ENCODE measurements at places on chromosomes 4 and X.

DNA sequence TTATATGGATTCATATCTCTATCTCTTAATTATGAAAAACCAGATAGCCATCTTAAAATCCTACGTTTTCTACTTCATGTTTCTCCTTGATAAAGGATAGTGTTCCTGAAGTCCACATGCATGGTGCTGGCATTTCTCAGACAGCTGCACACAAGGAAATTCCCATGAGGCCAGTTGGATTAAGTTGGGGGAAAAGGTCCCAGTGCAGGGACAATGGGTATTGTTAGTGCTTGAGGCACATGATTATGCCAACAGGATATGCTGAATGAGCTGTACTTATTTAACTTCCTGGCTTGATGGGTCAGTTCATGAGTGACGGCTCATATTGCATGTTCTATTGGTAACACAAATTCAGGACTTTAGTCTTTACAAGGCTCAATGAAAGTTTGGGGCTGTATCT is 913.9 kb upstream of the NDST4 start:
- DNase-seq, result no peak

GRCh38 chr4:152936446-152937335 is 568 bp downstream of the FHDC1 start:
- DNase-seq, result peak; percentile 18

DNA sequence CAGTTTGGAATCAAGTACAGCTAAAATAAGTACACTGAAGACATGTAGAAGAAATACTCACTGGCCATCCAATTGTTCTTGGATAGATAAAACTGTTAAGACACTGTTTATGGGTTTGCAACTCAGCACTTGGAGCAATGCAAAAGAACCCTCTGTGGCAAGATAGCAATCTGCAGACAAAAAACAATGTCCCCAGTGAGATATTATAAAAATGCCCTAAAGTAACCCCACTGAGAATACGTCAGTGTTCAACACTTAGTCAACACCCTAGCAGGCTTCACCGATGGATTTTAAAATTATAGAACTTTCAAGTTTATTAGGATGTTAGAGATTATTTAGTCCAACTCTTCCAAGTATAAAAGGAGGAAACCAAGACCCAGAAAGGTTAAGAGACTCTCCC is 47.5 kb upstream of the NDP start:
- DNase-seq, result no peak

DNA sequence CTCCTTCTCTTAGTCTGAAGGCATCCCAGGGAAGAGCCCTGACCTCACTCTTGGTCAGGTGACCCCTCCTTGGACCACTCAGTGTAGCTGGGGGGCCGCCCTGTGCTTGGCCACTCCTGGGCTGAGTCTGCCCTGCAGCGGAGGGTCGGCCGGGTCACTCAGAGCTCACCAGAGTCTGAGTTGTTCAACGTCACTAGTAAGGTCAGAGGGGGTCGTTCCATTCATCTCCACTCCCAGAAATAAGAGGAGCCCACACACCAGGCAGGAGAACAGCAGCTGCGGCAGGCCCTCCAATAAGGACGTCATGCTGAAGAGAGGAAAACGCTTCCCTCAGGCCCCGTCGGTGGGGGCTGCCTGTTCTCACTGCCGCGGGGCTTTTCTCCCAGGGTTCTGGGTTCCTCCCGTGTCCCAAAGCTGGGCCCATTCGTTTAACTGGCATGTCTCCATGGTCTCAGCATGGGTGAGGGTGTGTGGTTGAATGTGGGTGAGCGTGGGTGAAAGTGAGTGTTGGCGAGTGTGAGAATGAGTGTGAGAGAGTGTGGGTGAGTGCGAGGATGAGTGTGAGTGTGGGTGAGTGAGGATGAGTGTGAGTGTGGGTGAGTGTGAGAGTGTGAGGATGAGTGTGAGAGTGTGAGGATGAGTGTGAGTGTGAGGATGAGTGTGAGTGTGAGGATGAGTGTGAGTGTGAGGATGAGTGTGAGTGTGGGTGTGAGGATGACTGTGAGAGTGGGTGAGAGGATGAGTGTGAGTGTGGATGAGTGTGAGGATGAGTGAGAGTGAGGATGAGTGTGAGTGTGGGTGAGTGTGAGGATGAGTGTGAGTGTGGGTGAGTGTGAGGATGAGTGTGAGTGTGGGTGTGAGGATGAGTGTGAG is 47.7 kb downstream of the ING2 start:
- no peak for DNase-seq

DNA sequence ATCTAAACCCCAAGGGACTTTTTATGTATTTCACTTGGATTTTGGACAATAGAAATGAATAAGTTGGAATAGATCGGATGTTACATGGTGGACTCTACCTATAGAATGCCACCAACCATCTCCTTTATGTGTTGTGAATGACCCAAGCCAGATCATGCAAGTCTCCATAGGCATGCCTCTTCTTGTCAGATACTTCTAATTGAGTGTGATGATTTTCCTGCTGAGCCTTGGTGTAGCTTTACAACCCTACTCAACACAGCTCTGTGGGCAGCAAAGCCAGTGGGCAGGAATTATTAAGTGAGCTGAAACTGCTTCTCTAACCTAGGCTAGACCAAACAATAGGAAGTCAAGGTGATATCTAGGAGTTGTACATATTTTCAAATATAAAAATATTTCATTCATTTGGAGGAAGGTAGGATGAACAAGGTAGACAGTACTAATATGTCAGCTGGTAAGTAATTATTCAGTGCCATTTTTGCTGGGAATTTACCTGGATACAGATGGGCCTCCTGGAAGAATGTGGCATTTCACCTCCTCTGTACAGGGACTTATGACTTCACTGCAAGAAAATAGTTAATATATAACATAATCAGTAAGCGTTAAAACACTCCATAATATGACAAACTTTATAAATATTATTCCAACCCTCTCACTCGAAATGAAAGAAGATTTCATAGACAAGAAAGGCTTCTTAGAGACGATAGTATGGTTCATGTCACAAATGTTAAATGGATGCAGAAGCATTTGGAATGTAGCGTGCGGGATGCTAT is 298.0 kb upstream of the FAT1 start:
- no peak for DNase-seq

DNA sequence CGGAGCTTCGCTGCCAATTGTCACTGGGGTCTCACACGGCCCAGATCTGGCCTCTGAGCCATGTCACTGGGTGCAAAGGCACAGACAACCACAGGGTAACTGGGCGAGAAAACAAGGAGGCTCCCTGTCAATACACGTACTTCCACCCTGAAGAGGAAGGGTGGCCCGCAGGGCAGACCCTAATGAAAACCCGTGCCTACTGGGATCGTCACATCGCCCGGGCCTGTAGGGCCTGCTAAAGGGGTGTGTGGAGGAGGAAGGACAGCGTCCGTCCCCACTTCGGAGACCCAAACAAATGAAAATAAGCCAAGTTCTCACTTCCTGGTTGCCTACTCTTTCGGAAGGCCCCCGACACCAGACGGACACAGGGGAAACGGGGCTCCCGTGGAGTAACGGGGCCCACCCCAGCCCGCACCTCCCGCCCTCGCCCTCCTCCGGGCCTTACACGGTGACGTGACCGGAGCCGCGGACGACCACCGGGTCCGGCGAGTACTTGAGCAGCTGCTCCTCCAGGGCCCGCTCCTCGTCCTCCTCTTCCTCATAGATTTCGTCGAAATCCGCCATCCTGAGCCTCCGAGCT is 578 bp downstream of the CHIC2 start:
- peak; percentile 16 for DNase-seq

- no peak for DNase-seq
These were observed 86.0 kb downstream of the ATG4A start for GRCh38 chrX:108177351-108178142.

DNA sequence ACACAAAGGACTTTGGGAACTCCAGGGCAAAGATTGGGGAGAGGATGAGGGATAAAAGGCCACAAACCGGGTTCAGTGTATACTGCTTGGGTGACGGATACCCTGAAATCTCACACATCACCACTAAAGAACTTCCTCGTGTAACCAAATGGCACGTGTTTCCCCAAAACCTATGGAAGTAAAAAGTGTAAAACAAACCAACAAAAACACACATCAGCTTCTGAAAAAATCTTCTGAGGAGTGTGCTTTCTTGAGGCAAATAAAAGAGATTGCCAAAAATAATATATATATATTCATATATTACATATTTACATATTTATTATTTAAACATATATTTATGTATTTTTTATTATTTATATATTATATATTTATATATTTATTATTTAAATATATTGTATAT is 3.9 kb downstream of the P2RY8 start:
- no peak for DNase-seq

- no peak for DNase-seq
These were observed at the start of gene PNMA6F for GRCh38 chrX:153321381-153322124. Gene PNMA6F (minus strand): TSS chrX:153321767. CDS start chrX:153320674, 1,093 bp downstream.

GRCh38 chr4:10028910-10029309 is 7.6 kb upstream of the SLC2A9 start:
- DNase-seq, result no peak

- DNase-seq, result no peak
These were observed 111.5 kb downstream of the ASB9 start for GRCh38 chrX:15158350-15158735.

- DNase-seq, result no peak
These were observed 292.5 kb upstream of the SFRP2 start for GRCh38 chr4:154081391-154081790.

DNA sequence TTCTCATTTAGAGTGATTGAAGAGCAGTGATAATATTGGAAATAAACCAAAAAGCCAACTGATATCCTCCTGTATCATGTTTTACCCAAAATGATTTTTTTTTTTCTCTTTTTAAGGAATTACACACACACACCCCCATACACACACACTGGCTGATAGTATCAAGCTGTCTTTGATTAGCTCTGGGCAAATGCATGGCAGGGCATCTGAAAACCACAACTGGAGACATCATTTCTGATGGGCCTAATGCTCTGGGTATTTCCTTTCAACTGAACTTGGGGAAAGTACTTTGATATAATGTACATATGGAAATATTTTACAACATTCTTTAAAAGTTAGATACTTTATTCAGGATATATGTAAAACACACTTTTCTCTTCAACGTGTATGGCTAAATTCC is 14.2 kb upstream of the OSTC start:
- no peak for DNase-seq

DNA sequence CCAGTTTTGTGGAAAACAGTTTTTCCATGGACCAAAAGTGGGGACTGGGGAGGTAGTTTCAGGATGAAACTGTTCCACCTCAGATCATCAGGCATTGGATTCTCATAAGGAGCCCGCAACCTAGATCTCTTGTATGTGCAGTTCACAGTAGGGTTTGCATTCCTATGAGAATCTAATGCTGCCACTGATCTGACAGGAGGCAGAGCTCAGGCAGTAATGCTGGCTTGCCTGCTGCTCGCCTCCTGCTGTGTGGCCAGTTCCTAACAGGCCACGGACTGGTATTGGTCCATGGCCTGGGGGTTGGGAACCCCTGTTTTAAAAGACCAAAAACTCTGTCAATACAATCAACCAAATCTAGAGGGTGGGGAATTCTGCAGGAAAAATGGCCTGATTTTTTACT is 100.0 kb upstream of the EOLA2 start:
- no peak for DNase-seq

DNA sequence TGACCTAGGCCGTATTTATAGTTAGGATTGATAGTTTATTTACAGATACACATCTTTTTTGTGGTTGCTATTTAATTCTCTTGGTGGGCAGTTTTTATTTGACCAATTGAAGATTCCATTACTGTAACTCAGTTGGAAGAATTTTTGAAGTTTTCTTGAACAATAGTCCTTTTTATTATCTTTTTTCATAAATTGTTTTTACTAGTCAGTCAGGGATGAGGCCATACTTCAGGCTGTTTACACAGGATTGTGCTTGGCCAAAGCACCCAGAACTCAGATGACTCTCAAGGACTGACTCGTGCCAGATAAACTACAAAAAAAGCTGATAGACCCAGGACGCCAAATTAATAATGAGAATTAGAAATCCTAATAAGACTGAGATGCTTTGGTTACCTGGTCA is 7.0 kb downstream of the HERC3 start:
- DNase-seq, result no peak

- no peak for DNase-seq
These were observed 58.4 kb upstream of the CCDC149 start for GRCh38 chr4:24971192-24971591.

GRCh38 chr4:17327591-17327990 is 184.3 kb downstream of the QDPR start:
- no peak for DNase-seq

DNA sequence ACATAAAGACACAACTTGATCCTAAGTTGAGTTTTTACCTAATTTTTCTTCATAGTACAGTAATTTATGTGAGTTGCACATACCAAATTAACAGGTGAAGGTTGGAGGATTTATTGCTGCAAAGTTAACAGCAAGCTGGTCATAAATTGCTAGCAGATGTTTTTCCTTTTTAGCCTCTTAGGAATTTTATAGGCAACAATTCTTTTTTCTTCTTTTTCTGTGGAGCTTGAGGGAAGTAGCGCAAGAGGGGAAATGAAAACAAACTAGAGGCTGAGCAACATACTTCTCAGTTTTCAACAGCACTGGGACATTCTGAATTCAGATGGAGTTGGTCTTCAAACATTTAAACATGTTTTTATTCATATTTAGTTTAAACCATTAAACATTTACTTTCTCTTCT is 63.7 kb upstream of the TLR2 start:
- no peak for DNase-seq

DNA sequence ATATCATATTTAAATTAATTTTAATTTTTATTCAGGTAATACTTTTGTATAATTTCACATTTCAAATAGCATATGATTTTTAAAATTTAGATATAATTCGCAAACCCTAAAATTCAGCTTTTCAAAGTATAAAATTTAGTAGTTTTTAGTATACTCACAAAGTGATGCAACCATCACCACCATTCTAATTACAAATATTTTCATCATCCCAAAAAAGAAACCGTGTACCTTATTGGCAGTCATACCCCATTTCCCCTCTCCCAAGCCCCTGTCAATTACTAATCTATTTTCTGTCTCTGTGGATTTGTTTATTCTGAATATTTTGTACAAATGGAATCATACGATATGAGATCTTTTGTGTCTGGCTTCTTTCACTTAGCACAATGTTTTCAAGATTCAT is 37.0 kb upstream of the KIT start:
- no peak for DNase-seq

DNA sequence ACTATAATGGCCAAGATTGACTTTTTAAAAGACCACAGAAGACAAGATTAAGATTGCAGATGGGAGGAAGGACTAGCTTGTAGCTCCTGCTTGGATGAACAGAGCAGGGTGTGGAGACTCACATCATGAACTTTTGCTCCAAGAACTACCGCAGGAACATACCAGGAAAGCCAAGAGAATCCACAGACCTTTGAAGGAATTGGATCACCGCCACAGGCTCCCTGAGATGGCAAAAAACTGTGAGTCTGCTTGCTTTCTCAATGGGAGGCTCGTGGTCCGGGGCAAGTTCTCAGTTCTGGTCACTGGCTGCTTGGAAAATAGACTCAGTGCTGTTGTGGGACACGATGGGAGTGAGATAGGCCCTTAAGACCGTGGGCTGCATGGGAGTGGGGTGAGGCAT is 276.6 kb downstream of the CCSER1 start:
- no peak for DNase-seq

GRCh38 chr4:20483416-20483815 is 216.8 kb upstream of the PACRGL start:
- no peak for DNase-seq
